Foreskin keratinocyte (primary cell): ENCODE measurements at places on chromosomes 12 and 14. TPM values are rescaled to one million over a fixed set of nuclear protein-coding genes. Genes with fewer than 3 reads are reported as not detected.

The DCN gene
- total RNA-seq, result 0.18 and 0.48 TPM in 2 replicates

The OR6C4 gene
- not detected in 2 replicates for total RNA-seq

The RNF212B gene
- total RNA-seq, result not detected in 2 replicates

The SOS2 gene
- 12.7 and 14.9 TPM in 2 replicates for total RNA-seq

The EPYC gene
- total RNA-seq, result not detected in 2 replicates
